Smooth muscle cell of the umbilical artery (primary cell): ENCODE measurements at places on chromosomes 12 and 14. TPM values are rescaled to one million over a fixed set of nuclear protein-coding genes. Genes with fewer than 3 reads are reported as not detected.

PLEKHA5 gene
- total RNA-seq = 22.3 and 30.0 TPM in 2 replicates

KRT7 gene
- 1.8 and 2.1 TPM in 2 replicates for total RNA-seq

ASPG gene
- total RNA-seq = not detected in 2 replicates

P2RX7 gene
- total RNA-seq = 0.28 and 0.89 TPM in 2 replicates

PTGER2 gene
- 4.8 and 8.0 TPM in 2 replicates for total RNA-seq

CEP290 gene
- total RNA-seq = 24.3 and 24.7 TPM in 2 replicates

SCARB1 gene
- 15.1 and 28.3 TPM in 2 replicates for total RNA-seq

NUAK1 gene
- 75.8 and 96.5 TPM in 2 replicates for total RNA-seq

NRL gene
- total RNA-seq = 0.30 and 0.69 TPM in 2 replicates

HCAR1 gene
- not detected in 2 replicates for total RNA-seq

B3GNT4 gene
- 0.65 and 1.2 TPM in 2 replicates for total RNA-seq

LRRC74A gene
- total RNA-seq = not detected in 2 replicates

ALG10B gene
- 2.1 and 3.2 TPM in 2 replicates for total RNA-seq

NACA gene
- total RNA-seq = 802 and 1,064 TPM in 2 replicates

C1QL4 gene
- total RNA-seq = 0.14 TPM in 1 of 2 replicates, not detected in the other

ASIC1 gene
- 2.7 and 4.8 TPM in 2 replicates for total RNA-seq

OTOGL gene
- under 0.01 and 0.09 TPM in 2 replicates for total RNA-seq

SPRING1 gene
- total RNA-seq = 28.8 and 40.9 TPM in 2 replicates

CIDEB gene
- 0.59 and 0.69 TPM in 2 replicates for total RNA-seq

RFX4 gene
- not detected in 2 replicates for total RNA-seq

DLST gene
- 59.7 and 95.5 TPM in 2 replicates for total RNA-seq

ZNF664 gene
- total RNA-seq = 36.2 and 47.1 TPM in 2 replicates

GYS2 gene
- not detected in 2 replicates for total RNA-seq

COCH gene
- 0.32 TPM in 1 of 2 replicates, not detected in the other for total RNA-seq

PLEKHG3 gene
- 0.59 and 5.3 TPM in 2 replicates for total RNA-seq

RNASE7 gene
- not detected in 2 replicates for total RNA-seq

ACTR6 gene
- total RNA-seq = 19.6 and 24.3 TPM in 2 replicates

TBX5 gene
- under 0.01 TPM in 1 of 2 replicates, not detected in the other for total RNA-seq

TAS2R20 gene
- 3.9 and 6.6 TPM in 2 replicates for total RNA-seq

NGB gene
- total RNA-seq = not detected in 2 replicates

RNF212B gene
- total RNA-seq = not detected in 2 replicates

SLC5A8 gene
- not detected in 2 replicates for total RNA-seq

DLGAP5 gene
- 3.3 and 23.8 TPM in 2 replicates for total RNA-seq

COX8C gene
- not detected in 2 replicates for total RNA-seq

WNT5B gene
- 39.5 and 89.6 TPM in 2 replicates for total RNA-seq

LBHD2 gene
- not detected in 2 replicates for total RNA-seq

GPR84 gene
- 0.05 TPM in 1 of 2 replicates, not detected in the other for total RNA-seq

ITPK1 gene
- total RNA-seq = 9.8 and 37.6 TPM in 2 replicates

CACNA2D4 gene
- total RNA-seq = not detected in 2 replicates

BRI3BP gene
- total RNA-seq = 5.9 and 8.9 TPM in 2 replicates

GLIPR1 gene
- 47.2 and 296 TPM in 2 replicates for total RNA-seq

P2RX2 gene
- not detected in 2 replicates for total RNA-seq

DAO gene
- not detected in 2 replicates for total RNA-seq

CFAP251 gene
- 6.1 and 6.5 TPM in 2 replicates for total RNA-seq

AKAP5 gene
- 3.6 and 10.7 TPM in 2 replicates for total RNA-seq

CAPZA3 gene
- not detected in 2 replicates for total RNA-seq
